Amniotic epithelial cell (primary cell): ENCODE measurements at places on chromosomes 12 and 14.

GRCh38 chr14:67944605-67945004 lies 125.0 kb downstream of the RAD51B start:
- no peak for DNase-seq

GRCh38 chr14:77488558-77488957 lies 10.1 kb downstream of the ISM2 start:
- no peak for DNase-seq

DNA sequence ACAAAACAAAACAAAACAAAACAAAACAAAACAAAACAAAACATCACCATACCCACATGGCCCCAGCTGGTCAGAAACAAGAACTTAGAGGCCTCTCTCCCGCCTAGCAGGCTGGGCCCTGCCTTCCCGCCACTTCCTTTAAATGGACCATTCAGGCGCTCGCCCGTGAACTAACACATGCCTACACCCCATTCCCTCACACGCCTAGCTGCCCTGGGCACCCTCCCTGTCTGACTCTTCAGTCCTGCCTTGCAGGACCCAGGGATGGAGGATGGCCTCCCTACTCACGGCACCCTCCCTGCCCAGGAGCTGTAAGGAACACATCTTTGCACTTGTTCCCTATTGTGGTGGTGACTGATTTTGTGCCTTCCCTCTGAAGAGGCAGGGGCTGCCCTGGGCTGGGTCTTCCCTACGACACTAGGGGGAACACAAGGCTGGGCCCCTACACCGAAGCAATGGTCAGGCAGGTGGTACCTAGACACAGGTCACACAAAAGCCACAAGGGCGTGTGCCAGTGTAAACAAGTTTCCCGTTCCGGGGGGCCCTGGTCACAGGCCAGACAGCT lies 21.5 kb downstream of the P2RX2 start:
- no peak for DNase-seq

DNA sequence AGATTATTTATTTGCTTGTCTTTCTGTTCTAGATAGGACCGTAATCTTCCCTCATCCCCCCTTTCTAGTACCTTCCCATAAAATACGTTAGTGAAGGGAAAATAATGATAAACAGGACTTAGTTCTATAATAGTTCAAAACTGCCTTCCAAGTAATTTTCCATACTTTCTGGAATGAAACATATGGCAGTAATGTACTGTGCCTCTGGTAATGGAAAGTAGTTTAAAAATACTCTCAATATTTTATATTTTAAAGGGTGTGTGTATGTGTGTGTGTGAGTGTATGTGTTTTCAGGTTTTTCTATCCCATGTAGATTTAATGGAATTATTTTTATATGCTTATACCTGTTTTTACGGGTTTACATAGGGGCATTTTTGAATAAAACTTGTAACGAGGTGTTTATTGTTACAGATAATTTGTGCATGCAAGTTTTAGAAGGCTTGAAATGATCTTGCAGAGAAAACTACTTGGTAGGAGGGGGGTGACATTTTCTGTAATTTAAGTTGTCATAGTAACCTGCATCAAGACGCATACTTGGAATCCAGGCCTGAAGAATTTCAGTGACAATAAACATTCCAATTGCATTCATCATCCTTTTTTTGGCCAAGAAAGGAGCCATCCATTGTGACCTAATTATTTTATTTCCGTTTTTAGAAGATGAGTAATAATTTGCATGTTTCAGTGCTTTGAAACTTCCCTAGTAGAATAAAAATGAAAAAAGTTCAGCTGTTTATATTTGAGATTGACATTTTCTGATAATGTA lies 38.9 kb downstream of the RASSF8 start:
- DNase-seq = peak; percentile 72

DNA sequence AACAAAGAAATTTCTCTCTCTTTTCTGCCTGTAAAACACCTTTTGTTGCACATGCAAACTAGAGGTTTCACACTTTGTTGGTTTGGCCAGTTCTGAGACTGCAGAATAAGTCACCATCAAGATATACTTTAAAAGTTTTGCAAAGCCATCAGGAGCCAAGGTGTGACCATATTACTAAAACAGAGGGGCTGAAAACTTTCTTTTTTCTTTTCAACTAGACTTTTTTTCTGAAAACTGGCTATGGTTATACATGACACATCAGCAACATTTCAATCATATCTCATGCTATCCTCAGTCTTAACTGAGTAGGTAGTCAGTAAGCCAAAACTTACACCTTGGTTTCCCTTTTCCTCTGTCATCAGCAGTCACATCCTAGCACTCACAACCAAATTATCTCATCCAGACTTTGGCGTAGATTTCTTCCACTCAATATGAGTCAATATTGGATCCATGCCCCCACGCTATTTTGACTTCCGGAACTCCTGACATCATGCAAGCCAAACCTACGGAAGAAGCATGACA lies 4.1 kb upstream of the IFNG start:
- DNase-seq = no peak

- DNase-seq = peak; percentile 74
These were observed 624 bp downstream of the M6PR start for GRCh38 chr12:8948701-8949341.

DNA sequence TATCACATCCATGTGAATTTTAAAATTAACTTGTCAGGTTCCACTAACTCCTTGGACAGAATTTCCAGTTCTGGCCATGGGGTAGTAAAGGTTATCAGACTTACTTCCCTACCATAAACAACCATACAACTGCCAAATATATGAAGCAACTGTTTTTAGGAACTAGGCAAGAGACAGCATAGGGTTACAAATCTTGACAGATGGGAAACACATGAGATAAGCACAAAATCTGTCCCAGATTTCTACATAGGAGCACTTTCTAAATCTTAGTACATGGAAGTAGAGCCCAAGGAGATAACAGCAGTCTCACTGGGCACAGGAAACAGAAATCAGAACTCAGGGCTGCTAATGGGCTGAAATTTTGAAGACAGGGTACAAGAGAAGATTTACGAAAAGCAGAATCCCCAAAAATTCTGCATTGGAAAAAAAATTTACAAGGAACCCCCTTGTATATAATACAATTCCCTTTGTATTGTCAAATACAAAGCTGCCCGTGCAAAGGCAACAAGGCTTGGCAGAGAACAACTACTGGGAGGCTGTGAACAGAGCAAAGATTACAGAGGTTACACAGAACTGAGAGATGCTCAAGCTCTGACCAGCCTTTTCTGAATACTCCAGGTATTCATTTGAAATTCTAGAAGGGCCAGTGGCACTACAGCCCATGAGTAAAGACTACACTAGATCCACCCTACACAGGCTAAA lies 43.2 kb downstream of the GALNT4 start:
- DNase-seq = peak; percentile 42

DNA sequence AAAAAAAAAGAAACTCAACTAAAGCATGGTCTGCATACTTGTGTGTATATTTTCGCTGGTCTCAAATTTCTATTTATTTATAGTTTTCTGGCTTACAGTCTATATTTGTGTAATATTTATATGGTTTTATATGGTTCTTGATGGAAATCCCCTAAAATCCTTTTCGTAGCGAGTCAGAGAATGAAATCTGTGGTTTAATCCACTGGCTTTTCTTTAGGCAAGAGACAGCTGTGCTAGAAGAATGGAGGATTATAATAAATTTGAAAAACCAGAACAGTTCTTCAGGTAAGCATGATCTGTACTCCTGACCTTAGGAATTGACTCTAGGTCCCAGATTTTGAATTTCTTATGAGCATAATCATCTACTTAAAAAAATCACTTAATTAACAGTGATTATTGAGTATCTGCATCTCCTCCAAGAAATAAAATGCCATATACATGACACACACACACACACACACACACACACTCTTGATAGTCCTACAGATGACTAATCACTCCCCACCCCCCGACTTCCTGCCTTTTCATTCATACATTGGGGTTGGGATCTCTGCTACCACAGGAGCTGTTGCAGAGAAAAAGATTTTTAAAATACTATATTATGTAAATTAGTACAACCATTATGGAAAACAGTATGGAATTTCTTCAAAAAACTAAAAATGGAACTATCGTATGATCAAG lies 113.4 kb downstream of the CRADD start:
- DNase-seq = peak; percentile 84

- peak; percentile 58 for DNase-seq
These were observed 52.3 kb upstream of the BCL2L14 start for GRCh38 chr12:12018454-12018853.

- DNase-seq = peak; percentile 45
These were observed 5.8 kb downstream of the WSB2 start for GRCh38 chr12:118055144-118055557.

GRCh38 chr14:50055461-50056228 lies 60.7 kb downstream of the VCPKMT start:
- no peak for DNase-seq

- DNase-seq = no peak
These were observed 277.4 kb downstream of the FOXN3 start for GRCh38 chr14:89139404-89140247.

- DNase-seq = peak; percentile 69
These were observed 222.0 kb upstream of the CPNE8 start for GRCh38 chr12:39127401-39127800.

GRCh38 chr12:50745861-50746260 lies 18.0 kb upstream of the ATF1 start:
- DNase-seq = no peak

DNA sequence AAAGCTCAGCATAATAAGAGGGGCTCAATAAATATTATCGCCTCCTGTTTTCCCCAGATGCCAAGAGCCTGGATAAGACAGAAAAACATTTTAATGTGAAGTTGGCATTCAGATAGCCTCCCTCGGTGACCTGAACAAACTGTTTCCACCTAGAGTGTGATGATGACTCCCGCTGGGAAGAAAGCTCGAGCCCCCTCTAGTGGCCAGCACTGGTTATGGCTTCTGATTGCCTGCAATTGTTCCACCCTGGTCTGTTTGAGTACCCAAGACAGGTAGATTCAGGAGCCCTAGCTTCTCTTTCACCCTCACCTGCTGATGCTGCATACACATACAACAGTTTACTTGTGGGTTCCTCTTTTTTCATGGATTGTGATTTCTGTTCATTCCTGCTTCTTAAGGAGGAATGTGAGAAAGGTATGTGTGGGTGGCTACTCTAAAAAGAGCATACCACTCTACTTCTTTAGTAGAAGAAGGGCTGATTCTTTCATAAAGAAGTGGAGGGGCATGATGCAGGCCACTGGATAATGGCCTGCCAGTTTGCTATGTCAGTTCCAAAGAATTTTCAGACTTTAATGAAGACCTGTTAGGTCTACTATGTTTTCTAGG lies 6.4 kb downstream of the ERG28 start:
- DNase-seq = peak; percentile 55

GRCh38 chr14:105477660-105478397 lies 3.2 kb downstream of the CRIP2 start:
- DNase-seq = no peak

DNA sequence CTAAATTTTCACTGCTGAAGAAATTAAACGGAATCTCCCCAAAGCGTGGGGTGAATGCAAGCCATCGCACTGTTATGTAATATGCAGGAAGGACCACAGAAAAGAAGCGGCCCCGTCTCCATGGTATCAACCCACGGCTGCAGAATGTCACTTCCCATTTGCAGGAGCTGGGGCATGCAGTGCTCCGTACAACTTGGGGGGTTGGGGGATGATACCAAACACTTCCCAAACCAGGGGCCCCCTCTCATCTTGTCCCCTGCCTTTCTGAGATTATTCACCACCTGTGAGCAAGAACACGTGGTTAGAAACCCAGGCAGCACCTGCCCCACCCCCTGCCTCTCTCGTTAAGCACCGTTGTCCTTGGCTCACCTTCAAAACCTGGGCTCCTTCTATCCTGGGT lies 505.1 kb upstream of the TMEM132C start:
- DNase-seq = no peak

DNA sequence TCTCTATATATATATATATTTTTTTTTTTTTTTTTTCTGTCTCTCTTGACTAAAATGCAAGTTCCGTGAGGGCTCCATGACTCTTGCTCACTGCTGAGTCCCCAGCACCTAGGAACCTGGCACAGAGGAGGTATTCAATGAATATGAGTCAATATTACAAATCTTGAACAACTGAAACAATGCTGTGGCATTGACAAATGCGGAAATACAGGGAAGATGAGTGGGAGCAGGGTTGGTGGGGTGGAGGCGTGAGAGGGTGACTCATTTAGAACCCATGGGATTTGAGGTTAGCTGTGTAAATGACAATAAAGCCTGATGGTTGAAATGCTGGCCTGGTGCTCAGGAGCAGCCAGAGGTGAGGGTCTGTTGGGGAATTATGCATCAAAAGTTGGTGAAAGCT lies 121.7 kb upstream of the FUT8 start:
- peak; percentile 88 for DNase-seq

- no peak for DNase-seq
These were observed 3.8 kb downstream of the ENDOU start for GRCh38 chr12:47721431-47721973.

- no peak for DNase-seq
These were observed 1.8 kb upstream of the GNS start for GRCh38 chr12:64760808-64761573.

DNA sequence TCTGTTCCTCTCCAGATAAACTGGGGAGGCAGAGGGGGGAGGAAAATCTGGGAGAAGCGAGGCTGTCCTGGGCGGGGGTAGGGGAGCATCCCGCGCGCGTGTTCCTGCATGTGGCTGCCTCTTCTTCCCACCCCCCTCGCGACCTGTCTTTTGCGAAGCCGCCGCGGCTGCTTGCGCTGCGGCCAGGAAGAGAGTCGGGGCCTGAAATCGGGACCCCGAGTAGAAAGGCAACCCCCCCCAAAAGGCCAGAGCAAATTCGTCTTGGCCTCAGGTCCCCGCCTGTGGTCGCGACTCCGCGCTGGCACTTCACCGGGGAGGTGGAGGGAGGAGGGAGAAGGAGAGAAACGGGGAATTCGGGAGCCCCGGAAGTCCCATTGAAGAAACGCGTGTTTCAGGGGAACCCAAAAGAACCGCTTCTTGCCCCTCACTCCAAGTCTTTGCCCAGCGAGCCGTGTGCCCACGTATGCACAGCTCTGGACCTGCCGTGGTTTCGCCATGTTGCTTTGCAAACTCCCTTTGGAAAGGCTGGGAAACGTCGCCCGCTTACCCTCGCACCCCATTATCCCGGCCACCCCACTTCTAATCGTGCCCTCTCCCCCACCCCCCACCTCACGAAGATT lies 944 bp downstream of the CCND2 start:
- no peak for DNase-seq

DNA sequence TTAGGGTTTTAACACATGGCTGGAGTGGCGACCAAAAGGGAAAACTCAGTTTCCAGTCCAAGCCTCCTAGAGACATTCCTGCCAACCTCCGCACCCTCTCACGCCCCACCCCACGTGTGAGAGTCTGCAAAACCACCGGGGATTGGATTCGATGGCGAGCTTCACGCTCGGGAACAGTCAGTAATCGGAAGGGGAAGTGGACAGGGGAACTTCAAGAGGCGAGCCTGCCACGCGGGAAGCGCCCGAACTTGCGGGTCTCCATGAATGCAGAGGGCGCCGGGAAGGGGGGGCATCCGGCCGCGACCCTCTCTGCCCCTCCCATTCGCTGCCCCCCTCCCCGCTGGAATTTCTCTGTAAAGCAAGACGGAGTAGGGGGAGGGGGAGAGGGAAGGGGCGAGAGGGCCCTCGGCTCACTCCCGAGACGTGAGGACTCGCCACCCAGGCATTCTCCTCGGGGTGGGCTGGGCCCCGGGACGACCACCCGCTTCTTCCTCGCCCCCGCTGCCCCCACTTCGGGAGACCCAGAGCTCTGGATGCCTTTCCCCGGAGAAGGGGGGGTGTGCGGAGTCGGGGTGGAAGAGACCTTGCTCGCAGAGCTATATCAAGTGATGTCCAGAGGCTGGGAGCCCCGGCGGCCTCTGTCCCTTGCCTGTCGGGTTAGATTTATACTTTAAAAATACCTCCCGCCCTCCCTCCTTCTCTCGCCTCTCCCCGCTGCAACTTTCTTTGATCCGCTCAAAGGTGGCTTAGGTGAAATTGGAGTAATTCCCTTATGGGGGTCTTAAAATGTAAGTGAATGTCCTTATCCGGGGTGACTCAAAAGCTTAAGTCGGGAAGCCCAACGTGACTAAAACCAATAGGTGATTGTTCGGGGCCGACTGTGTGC lies 2.5 kb upstream of the CCND2 start:
- no peak for DNase-seq
